ENCODE measurements at places on chromosomes 1 and 21.

GRCh38 chr1:165134431-165134830 lies 222.1 kb downstream of the LMX1A start:
- no peak for DNase-seq

DNA sequence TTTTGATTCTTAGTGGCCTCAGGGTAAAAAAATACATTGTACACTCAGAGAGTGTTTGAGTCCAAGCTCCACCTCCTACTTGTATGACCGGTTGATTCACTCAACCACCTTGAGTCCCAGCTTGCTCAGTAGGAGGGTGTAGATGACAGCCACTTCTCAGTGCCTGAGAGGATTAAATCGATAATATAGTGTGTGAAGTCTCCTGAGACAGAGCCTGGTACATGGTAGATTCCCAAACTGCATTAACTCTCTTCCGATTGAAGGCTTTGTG lies 38.4 kb downstream of the NCMAP start:
- DNase-seq = no peak

DNA sequence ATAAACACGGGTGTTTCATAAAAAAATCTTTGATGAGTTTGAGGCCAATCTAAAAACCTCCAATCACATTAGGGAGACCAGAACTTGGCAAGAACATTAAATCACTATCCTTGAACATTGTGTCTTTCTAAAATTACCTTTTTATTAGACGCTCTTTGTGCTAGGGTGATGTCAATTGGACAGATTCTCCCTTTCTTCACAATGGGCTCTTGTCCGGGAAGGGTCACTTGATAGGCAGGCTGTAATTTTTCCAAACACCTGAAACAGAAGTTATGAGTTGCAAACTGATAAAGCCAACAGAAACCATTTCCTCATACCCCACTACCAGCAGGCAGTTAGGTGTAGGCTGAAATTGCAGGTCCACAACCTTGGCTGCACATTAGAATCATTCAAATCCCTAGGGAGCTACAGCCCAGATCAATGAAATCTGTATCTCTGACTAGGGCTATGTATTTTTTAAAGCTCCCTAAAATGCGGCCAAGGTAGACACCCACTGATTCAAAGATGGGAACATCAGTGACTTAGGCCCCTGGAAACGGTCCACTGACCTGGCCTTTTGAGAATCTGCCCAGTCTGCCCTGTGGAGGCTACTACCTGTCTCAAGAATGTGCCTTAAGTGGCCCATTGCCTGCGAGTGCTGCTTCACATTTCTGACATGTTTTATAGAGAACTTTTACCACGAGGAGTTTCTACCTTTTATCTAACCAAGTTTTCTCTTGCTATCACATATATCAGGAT lies 16.5 kb downstream of the EIF2D start:
- no peak for DNase-seq

GRCh38 chr1:226619031-226619430 lies 70.5 kb downstream of the STUM start:
- no peak for DNase-seq

DNA sequence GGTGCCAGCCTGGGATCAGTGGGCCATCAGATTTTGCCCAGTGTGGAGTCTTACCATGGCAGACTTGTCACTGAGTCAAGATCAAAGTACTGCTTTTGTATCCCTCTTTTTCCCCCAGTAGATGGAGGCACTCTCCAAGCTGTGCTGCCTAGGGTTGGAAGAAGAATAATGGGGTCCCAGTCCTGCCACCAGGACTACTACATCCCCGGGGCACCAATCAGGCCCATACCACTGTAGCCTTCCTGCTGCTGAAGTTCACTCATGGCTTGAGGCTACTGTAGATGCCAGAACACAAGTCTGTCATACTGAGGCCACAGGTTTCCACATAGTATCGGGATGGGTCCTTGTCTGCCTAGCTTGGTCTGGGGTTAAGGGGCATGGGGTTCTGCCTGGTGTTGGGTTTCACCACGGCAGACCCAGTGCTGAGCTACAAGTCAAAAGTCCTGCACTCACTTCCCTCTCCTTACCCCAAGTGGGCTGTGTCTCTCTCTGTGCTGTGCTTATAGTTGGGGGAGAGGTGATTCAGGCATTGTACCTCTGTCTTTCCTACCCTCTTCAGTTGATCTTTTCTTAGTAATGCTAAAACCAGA lies 53.4 kb downstream of the PKN2 start:
- no peak for DNase-seq

GRCh38 chr1:207156826-207157225 lies 52.8 kb downstream of the C4BPA start:
- DNase-seq = no peak

DNA sequence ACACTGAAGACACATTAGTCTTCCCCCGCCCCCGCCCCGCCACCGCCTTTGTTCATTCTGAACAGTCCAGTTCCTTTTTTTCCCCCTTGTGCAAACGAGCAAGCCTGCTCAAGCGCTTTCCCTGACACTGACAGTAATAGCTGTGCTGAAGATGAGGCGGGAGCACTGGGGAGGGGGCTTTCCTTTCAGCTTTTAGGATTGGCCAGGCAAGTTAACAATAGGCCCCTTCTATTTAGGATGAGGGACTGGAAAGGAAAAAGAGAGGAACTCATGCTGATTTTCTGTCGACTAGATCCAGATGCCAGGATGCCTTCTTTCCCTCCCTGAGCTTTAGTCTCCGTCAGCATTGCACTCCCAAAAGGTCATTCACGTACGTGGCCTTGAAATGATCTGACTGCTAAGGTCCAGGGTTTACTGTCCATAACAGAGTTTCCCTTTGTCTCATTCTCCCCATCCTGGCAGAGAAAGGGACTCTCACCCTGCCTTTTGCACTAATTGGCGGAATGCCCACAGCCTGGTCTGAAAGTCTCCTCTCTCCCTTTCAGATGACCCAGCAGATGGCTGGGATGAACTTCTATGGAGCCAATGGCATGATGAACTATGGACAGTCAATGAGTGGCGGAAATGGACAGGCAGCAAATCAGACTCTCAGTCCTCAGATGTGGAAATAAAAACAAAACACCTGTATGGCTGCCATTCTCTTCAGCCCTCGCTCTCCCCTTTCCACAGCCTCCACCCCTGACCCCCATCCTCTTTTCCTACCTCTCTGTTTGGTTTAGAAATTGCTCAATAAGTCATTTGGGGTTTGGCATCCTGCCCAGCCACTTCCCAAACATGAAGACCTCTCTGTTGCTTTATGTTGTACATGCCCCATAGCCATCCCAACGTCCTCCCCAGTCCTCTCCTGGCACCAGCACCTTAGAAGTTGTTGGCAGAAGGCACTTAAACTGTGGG lies 28.6 kb upstream of the ZFP69B start:
- peak; percentile 40 for DNase-seq

- DNase-seq = no peak
Measured at GRCh38 chr1:3915551-3916121, 15.6 kb upstream of the C1orf174 start.

- no peak for DNase-seq
Measured at GRCh38 chr1:227733309-227733705, 1.8 kb downstream of the JMJD4 start.
